Caco-2 (cell line): ENCODE measurements at places on chromosomes 2 and 18. TPM values are rescaled to one million over a fixed set of nuclear protein-coding genes. Genes with fewer than 3 reads are reported as not detected.

CCDC150 gene
- 26.3 and 34.0 TPM in 2 replicates for total RNA-seq

SS18 gene
- total RNA-seq = 34.5 and 34.6 TPM in 2 replicates

SERPINB11 gene
- total RNA-seq = not detected in 2 replicates

NAT8 gene
- not detected in 2 replicates for total RNA-seq

RPRM gene
- not detected in 2 replicates for total RNA-seq

ELMOD3 gene
- total RNA-seq = 10.3 and 11.3 TPM in 2 replicates

TOGARAM2 gene
- 0.61 and 1.3 TPM in 2 replicates for total RNA-seq

PROKR1 gene
- 0.09 TPM in 1 of 2 replicates, not detected in the other for total RNA-seq

FNDC4 gene
- total RNA-seq = 2.4 and 2.5 TPM in 2 replicates

TMEM37 gene
- total RNA-seq = 13.8 and 15.8 TPM in 2 replicates

GRCh38 chr2:42010743-42011298 is 37.0 kb upstream of the PKDCC start:
- DNase-seq = no peak
- H3K27me3 ChIP-seq = no peaks in the 10 kb centered on the region
- no peak overlapping the region for H3K4me3 ChIP-seq
- no peak overlapping the region for H3K27ac ChIP-seq

- no peaks in the 10 kb centered on the region for H3K4me1 ChIP-seq
- peaks cover 1% of the 10 kb centered on the region; the same call in 1 of the 2 replicates for H3K27me3 ChIP-seq
- no peak overlapping the region for H3K4me3 ChIP-seq
- no peaks in the 10 kb centered on the region for H3K36me3 ChIP-seq
Measured at GRCh38 chr2:95052804-95053479, 27.4 kb downstream of the MAL start.

- H3K4me1 ChIP-seq = no peaks in the 10 kb centered on the region
- H3K4me3 ChIP-seq = no peak overlapping the region
- DNase-seq = no peak
Measured at GRCh38 chr18:54877076-54877475, 48.8 kb downstream of the RAB27B start.

GRCh38 chr18:60654298-60654697 is 281.7 kb upstream of the MC4R start:
- no peaks in the 10 kb centered on the region for H3K4me1 ChIP-seq
- H3K36me3 ChIP-seq = no peaks in the 10 kb centered on the region
- H3K27ac ChIP-seq = no peak overlapping the region
- H3K27me3 ChIP-seq = no peaks in the 10 kb centered on the region
- DNase-seq = no peak

DNA sequence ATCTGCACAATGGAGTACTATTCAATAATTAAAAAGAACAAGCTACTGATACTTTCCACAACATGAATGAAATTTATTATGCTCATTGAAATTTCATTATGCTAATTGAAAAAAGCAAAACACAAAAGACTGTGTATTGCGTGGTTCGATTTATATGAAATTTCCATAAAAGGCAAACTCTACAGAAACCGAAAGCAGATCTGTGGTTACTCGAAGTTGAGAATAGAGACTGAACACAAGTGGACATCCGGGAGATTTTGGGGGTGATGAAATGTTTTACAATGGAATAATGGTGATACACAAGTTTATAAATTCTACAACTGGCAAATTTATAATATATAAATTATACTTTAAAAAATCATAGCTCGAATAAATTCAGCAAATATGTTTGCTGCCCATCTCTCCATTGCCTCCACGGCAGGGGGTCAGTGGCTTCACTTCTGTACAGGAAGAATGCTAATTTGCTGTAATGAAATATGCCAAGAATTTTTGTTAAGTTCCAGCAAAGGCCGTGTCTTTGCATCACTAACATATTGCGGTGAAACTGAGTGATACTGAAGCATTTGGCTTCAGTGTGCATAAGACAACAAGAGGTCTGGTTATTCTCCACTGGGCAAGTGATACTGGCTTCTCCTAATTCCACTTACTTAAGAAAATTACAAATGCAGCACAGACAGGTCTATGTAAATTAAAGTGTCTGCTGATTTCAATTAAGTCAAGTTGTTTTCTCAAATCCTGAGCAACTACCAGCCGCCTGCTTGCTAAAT is 96.7 kb downstream of the TMEM163 start:
- DNase-seq = no peak
- no peaks in the 10 kb centered on the region for H3K27me3 ChIP-seq
- no peaks in the 10 kb centered on the region for H3K4me1 ChIP-seq
- no peaks in the 10 kb centered on the region for H3K36me3 ChIP-seq
- no peak overlapping the region for H3K27ac ChIP-seq

DNA sequence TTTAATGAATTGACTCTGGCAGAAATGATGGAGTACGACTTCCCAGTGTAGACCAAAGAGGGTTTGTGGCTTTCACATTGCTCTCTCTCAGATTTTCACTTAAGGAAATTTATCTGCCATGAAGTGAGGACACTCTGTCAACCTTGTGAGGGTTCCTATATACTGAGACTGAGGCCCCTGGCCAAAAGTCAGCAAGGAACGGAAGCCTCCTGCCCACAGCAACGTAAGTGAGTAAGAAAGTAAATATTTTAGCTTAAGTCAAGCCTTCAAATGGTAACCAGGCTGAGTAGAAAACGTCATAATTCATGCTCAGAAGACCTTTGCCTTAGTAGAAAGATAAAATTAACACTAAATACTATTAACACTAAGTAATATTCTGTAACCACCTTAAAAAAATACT is 1080.5 kb upstream of the ACVR2A start:
- no peak overlapping the region for H3K4me3 ChIP-seq
- H3K4me1 ChIP-seq = no peaks in the 10 kb centered on the region
- no peak overlapping the region for H3K27ac ChIP-seq
- DNase-seq = no peak
- no peaks in the 10 kb centered on the region for H3K27me3 ChIP-seq

DNA sequence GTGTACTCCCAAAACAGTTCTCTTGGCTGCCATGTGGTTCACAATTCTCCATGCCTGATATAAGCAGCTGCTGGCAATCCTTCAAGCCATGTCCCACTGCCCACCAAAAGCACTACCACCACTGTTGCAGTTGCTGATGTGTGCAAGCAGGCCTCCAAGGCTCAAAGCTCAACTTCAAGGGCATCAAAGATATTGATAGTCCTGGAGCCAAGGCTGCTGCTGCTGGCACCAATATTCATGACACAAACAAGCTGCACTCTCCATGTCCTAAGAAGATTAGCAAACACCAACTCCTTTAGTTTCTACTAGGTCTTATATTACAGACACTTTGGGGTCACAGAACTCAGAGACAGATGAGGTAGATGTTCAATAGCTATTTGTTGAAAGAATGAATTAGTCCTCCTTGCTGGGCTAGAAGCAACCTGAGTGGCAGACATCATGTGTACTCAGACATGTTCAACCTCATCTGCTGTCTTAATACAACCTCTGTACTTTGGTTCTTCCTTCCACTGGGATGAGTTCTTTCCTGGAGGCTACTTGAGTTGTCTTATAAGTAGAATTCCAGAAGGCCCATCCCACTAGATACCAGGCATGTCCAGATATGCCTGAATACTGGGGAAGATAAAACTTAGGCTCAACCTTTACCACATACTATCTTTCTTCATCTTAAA is 104.5 kb upstream of the UGP2 start:
- no peak overlapping the region for H3K27ac ChIP-seq
- no peaks in the 10 kb centered on the region for H3K36me3 ChIP-seq
- H3K4me3 ChIP-seq = no peak overlapping the region
- no peak for DNase-seq

GRCh38 chr2:149466635-149467034 is 120.9 kb downstream of the MMADHC start:
- H3K4me1 ChIP-seq = peaks cover 35% of the 10 kb centered on the region
- no peaks in the 10 kb centered on the region for H3K36me3 ChIP-seq
- H3K27me3 ChIP-seq = no peaks in the 10 kb centered on the region
- peak; percentile 82 for DNase-seq

DNA sequence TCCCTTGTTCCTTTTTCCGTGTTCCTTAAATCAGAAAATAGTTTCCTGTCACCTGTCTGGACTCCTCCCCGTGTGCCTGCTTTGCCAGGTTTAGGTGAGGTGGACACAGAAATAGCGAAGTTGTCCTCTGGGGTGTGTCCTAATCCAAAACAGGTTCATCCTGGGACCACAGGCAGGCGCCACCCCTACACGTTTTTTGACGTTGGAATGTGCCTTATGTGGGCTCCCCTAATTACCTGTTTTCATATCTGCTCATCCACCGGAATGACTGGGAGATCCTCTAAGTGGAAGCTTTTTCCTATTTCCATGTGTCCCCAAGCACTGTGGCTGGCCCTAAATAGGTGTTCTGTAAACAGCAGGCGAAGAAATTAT is 49.0 kb upstream of the PAIP2B start:
- peak overlapping the region; percentile 71 for H3K27ac ChIP-seq
- no peaks in the 10 kb centered on the region for H3K36me3 ChIP-seq
- no peaks in the 10 kb centered on the region for H3K27me3 ChIP-seq

DNA sequence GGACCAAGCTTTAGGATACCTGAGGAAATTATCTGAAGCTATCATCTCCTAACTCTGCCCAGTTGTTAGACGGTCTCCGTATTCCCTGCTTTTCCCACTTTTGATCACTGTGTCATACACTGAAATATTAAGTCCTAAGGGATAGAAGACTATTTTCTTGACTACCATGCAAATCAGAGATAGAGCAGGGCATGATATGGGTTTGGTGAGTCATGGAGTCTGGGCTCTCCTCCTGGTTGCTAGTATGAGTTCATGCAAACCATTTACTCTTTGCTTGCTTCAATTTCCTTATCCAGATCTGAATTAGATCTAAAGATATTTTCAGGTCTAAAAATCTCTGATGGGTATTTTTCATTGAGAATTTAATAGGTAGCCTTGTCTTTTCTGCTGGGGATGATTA is 55.0 kb downstream of the EHBP1 start:
- H3K4me1 ChIP-seq = no peaks in the 10 kb centered on the region
- no peak overlapping the region for H3K4me3 ChIP-seq
- H3K27ac ChIP-seq = no peak overlapping the region
- H3K36me3 ChIP-seq = no peaks in the 10 kb centered on the region
- no peaks in the 10 kb centered on the region for H3K27me3 ChIP-seq

DNA sequence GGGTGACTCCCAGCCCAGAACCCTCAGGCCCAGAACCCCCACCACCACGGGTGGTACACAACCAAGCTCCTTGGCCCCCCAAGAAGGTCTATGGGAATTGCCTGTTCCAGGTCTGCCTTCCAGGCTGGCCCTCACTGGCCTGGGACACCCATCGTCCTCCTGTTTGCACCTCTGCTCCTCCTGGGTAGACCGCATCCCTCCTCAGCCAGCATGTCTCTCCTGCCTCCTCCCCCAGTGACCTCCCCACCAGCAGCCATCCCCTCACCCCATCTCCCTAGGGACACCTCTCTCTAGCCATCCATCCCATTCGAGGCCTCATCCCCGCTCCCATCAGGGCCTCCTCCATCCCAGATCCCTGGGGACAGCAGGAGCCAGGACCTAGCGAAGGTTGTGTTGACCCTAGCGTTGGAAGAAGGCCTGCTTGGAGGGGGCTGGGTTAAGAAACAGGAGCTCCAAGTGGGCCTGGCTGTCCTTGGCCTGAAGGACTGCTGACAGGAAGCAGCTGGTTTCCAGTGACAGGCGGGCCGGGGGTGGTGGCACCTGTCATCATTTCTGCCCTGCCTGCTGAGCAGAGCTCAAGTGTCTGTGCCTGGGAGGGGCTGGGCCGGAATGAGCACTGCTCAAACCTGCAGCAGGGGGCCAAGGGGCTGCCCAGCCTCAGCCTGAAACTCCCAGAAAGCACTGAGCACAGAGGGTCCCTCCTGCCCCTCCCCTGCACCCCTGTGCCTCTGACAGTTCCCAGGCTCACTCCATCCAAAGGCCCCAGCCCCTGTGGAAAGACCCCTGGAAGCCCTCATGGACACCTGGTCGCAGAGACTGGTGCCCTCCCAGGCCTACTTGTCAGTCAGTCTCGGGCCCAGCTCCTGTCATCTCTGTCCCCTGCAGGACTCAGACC is 96.0 kb upstream of the OTOS start:
- no peak overlapping the region for H3K4me3 ChIP-seq
- no peaks in the 10 kb centered on the region for H3K27me3 ChIP-seq
- DNase-seq = no peak
- no peak overlapping the region for H3K27ac ChIP-seq
- no peaks in the 10 kb centered on the region for H3K4me1 ChIP-seq

GRCh38 chr2:137838255-137839092 is 125.8 kb upstream of the HNMT start:
- H3K4me3 ChIP-seq = no peak overlapping the region
- no peaks in the 10 kb centered on the region for H3K36me3 ChIP-seq
- H3K4me1 ChIP-seq = no peaks in the 10 kb centered on the region
- no peaks in the 10 kb centered on the region for H3K27me3 ChIP-seq

DNA sequence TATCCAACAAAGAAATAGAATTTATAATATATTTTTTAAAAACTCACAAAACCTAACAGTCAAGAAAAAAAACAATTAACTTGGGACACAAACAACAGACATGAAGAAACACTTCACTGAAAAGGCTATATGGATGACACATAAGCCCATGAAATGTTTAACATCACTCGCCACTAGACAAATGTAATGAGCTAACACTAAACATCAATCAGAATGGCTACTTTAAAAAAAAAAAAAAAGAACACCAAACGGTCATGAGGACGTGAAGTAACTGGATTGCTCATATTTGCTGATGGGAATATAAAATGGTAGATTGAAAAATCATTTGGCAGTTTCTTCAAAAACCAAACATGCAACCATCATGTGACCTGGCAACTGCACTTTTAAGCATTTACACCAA is 97.3 kb upstream of the RGPD4 start:
- H3K27me3 ChIP-seq = no peaks in the 10 kb centered on the region
- no peak overlapping the region for H3K27ac ChIP-seq
- no peaks in the 10 kb centered on the region for H3K4me1 ChIP-seq
- DNase-seq = no peak
- no peak overlapping the region for H3K4me3 ChIP-seq

- no peaks in the 10 kb centered on the region for H3K4me1 ChIP-seq
- DNase-seq = no peak
- H3K27ac ChIP-seq = no peak overlapping the region
- no peaks in the 10 kb centered on the region; the same call in 1 of the 2 replicates for H3K36me3 ChIP-seq
- H3K4me3 ChIP-seq = no peak overlapping the region
Measured at GRCh38 chr2:195674491-195675221, 17.6 kb downstream of the SLC39A10 start.
